ENCODE measurements at places on chromosomes 3 and 15.

DNA sequence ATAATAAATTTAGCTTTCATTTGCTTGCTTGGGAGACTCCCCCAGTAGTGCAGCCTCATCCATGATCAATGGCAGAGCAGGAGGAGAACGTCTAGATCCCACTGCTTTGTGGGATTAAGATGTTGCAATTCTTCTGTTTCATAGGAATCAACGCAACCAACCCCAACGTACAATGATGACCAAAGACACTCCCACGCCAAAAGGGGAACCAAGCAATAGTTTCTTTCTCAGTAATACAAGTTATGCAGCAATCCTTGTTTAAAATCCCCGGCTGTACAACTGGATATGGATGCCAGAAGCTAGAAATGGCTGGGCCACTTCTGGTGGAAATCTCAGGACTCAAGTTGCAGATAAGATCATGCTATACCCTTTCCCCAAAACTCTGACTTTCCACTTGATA is 411.2 kb downstream of the VPS13C start:
- DNase-seq, result no peak

DNA sequence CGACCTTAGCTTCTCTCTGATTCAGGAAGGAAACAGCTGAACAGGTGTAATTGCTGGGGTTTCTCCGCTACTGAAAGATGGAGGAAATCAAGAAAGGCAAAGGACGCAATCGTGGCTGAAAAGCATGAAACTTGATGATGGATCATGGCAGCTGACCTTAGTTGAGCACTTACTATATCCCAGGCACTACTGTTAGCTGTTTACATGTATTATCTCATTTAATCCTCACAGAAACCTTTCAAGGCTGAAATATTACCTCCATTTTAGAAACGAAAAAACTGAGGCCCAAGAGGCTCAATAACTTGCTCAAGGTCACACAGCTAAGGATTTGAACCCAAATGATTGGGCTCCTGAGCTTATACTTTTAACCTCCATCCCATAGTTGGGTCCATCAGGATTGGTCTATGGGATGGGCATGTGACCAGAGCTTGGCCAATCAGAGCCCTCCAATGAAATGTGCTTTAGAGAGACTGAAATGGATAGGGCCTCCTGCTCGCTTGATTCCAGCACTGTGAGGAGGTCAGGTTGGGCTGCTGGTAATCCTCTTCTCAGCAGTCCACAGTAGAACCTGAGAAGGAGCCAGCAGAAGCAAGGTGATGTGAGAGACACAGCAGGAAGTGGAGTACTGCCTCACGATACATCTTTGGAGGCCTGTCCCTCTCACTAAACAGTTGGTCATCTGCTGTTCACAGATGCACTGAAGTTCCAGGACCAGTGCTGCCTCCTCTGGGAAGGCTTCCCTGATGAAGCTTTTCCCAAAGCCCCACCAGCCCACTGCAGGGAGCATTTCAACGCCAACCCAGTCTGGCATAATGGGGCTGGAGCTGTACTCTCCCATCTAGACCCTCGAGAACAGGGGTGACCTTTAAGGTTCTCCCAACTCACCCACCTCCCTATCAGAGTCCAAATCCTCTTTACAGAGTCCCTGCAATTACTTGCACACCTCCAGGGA is 10.4 kb downstream of the CLN6 start:
- DNase-seq, result no peak

DNA sequence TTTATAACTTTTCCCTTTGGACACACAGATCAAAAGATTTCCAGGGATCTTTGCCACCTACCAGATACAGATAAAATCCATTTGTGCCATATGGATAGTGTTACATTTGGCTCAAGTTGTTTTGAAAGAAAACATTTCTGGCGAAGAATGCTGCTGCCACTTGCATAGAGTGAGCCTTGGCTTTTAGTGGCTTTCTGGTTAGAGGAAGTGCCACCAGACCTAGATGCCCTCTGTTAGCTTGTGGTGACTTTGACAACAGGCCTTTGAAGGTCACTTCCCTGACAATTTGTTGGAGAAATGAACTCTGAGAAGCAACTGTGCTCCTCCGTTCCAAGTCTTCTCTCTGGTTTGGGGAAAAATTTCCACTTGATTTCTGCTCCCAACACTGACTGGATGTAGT is 158.0 kb downstream of the CHST2 start:
- DNase-seq, result no peak

DNA sequence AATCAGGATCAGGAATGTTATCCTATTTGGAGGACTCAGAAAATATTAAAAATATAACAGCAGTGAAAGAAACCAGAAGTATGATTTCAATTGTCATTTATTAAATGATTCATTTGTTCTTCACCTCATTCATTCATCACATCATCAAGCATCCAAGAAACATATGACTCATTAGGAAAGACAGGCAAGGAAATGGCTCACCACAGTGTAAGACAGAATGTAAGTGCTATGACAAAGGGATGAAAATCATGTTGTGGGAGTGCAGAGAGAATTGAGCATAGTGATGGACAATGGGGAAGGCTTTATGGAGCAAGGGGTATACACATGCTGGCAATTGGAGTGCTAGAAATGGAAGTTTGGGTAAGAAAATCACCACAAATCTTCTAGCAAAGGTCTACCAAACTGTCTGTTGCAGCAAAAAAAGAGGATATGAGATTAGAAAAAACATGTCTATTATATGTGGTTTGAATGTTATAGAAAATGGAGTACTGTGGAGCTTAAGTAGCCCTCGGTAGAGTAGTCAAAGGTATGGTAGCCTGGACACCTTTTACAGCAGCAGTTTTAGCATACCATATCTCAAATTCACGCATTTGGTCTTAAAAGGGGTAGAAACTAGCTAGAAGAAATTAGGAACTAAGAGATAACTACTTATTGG is 111.1 kb upstream of the GPR149 start:
- no peak for DNase-seq

DNA sequence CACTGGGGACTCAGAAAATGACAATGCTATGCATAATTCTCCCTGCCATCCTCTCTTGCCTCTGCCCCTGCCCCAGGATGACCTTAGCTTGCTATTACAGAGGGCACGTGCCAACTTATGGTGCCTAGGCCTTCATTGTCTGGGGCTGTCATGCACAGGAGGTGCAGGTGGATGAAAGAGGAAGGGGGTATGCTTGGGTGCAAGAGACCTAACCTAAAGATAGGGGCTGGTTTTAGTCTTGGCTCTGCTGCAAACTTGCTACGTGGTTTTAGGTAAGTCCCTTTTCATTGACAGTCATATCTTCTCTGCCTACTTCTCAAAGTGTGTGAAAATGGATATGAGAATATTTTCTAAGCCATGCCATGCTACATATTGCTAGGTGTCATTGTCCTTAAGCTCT is 161.3 kb downstream of the EPHB1 start:
- DNase-seq, result no peak

- no peak for DNase-seq
These were observed 151.6 kb downstream of the RSRC1 start for GRCh38 chr3:158261371-158261991.

DNA sequence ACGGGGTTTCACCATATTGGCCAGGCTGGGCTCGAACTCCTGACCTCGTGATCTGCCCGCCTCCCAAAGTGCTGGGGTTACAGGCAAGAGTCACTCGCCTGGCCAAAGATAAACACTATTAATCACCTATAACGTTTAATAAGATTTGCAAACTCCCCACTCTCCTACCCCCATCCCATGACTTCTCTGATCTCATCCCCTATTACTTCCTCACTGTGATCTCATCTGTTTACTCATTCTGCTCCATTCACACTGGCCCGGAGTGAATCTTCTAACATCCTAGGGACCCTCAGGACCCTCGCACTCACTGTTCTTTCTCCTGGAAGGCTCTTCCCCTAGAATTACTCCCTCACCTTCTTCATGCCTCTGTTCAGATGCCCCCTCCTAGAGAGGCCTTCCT is 78.9 kb downstream of the DGKG start:
- DNase-seq, result no peak

- DNase-seq, result no peak
These were observed 915 bp upstream of the CALML4 start for GRCh38 chr15:68205954-68206539.

- no peak for DNase-seq
These were observed 11.2 kb downstream of the STIMATE start for GRCh38 chr3:52886049-52886730.

- DNase-seq, result no peak
These were observed 7.8 kb upstream of the GPR171 start for GRCh38 chr3:151210676-151211381.

GRCh38 chr3:112676659-112677234 is 35.8 kb upstream of the CCDC80 start:
- peak; percentile 90 for DNase-seq

DNA sequence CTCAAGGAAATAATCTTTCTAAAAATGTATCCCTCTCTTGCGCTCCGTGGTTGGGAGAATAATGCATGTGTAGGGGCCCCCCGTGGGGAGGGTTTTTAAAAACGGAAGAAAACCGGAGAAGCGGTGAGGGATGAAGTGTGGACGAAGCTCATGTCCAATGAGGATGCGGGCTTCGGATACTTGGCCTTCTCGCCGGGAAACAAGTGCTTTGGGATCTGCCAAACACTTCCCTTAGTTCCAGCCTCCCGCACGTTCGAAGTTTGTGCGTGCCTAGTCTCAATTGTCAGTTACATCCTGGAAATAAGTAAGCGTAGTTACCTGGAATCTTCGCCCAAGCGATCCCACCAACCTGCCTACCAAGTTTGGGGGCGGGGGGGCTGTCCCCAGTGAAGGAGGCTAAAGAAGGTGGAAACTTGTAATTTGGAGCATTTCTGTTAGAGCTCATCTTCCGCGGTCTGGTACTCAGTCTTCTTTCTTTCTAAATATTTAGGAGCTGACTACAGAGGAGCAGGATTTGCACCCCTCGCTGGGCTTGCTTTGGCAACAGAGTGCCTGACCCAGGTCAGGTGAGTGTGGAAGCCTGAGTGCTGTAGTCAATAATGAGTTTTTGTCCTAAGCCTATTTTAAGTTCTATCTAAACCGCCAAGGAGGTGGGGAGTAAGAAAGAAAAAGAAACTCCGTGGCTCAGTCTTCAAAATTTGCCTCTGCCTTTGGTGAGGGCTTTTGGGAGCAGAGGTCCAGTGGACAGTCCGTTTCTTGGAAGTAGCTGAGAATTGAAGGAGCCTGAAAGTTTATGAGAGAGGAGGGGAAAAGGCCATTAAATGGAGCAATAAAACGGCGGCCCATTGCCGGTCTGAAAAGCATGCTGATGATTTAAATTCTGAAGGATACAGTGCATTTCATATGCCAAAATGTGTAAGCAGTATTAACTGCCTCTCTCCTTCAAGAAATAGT is 1.1 kb downstream of the ITPR1 start:
- DNase-seq, result no peak

DNA sequence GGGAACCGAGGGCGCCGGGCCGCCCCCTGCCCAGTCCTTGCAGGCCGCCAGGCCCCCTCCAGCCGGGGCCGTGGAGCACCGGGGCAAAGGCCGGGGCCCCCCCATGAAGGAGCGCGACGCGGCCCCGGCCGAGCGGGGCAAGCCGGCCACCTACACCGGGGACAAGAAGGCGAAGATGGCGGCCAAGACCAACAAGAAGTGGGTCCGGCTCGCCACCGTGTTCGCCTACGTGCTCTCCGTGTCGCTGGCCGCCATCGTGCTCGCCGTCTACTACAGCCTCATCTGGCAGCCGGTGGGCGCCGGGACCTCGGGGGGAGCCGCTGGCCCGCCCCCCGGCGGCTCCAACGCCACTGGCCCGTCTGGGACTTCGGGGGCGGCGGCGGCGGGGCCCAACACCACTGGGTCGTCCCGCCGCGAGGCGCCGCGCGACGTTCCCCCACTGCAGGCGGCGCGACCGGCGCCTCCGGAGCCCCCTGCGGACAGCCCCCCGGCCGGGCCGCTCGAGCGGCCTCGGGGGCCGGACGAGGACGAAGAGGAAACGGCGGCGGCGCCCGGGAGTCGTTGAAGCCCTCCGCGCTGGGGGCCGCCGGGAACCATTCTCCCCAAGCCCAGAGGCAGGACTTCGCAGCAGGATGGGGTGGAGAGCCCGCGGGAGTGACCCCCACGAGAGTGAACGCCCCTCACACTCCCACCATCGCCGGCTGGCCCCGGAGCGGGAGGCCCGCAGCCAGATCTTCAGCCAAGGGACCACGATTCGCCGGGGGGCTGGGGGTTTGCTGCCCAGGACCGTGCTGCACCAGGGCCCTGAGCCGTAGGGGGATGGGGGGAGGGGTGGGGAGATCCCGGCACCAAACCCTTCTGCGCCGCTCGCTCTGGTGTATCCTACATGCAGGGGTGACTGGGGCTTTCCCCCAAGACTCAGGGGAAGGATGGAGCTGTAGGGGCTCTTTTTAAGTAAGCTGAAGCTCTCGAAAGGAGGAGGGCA is 753 bp downstream of the INAFM2 start:
- DNase-seq, result no peak

DNA sequence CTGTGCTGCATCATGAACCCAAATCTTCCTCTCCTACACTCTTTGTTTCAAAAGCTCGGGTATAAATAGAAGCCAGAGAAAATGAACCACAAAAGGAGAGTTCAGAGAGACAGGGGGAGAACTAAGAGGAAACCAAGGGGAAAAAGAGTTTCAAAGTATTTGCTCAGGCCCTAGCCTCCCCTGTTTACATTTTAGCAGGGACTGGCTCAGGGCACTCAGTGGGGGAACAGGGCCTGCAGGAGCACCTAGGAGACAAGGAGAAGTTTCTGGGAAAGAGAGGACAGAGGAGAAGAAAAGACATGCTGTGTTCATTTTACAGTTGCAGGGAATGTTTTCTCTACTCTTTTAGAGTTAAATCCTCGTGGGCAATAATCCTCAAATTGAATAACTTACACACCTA is 8.5 kb upstream of the IL17RD start:
- DNase-seq, result no peak

GRCh38 chr15:75229191-75230015 is 27.7 kb downstream of the C15orf39 start:
- DNase-seq, result no peak

DNA sequence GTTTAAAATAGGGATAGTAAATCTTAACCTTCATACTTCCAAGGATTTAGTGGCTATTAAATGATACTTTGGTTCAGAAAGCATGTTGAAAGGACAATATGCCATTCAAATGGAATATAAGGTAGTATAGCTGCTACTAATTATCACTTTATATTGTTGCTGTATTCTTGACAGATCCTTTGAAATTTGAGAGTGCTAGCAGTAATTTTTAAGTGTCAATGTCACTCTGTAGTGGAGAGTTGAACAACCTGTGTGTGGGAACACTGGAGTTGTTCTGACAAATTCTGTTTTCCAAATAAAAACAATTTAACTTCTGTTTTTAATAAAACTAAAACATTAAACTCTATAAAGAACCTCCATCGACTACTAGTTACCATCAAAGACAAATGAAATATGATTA is 565.7 kb downstream of the FGF12 start:
- DNase-seq, result no peak

GRCh38 chr15:49900903-49901235 is 218.2 kb downstream of the ATP8B4 start:
- no peak for DNase-seq

DNA sequence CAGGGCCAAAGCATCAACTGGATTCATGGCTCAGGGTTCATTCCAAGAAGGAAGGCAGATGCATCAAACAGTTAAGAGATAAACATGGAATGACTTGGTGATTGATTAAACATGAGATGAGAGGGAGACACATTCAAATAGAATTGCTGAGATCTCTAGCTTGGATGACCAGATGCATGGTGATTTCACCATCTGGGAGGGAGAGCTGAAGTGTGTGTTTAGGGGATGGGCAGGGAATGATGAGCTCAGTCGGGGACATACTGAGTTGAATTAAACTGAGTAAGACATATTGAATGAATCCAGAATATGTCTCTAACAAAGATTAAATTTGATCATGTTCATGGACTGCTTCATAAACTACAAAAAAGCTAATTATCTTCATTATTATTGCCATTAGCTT is 35.5 kb downstream of the CADPS start:
- DNase-seq, result no peak

Measured in amniotic stem cell (primary cell).